ENCODE measurements at places on chromosomes 2 and 18.

- no peak for DNase-seq
Observed at GRCh38 chr2:207129821-207130220, 35.9 kb downstream of the KLF7 start.

GRCh38 chr2:142944721-142945120, 67.3 kb downstream of the KYNU start:
- DNase-seq: peak; percentile 12

GRCh38 chr2:64439194-64439593, 14.8 kb upstream of the LGALSL start:
- DNase-seq: no peak

GRCh38 chr2:239277401-239278085, 123.3 kb downstream of the HDAC4 start:
- DNase-seq: no peak

DNA sequence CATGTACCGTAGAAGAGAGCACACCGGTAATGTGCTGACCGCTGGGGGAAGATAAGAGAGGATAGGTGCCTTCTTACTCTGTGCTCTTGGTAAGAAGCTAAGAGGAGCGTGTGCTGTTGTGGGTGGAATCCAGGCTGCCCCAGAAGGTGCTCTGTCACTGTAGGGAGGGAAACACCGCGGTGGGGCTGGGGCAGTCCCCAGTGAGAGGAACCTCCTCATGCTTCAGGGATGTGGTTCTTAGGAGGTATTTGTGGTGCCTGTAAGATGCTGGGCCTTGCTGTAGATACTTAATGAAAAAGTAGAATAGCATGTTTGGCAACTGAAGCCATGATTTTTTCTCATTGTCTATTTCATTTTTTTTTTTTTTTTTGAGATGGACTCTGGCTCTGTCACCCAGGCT, 1.1 kb downstream of the COLEC11 start:
- DNase-seq: no peak

GRCh38 chr2:68454719-68455118, 12.4 kb downstream of the FBXO48 start:
- DNase-seq: no peak

- DNase-seq: no peak
Observed at GRCh38 chr2:62704654-62705006, 883 bp upstream of the EHBP1 start.

GRCh38 chr2:73202156-73203054, at the start of gene NOTO:
TSS of gene NOTO (plus strand) at chr2:73202574. CDS start at chr2:73202667, 93 bp downstream.
- no peak for DNase-seq

GRCh38 chr2:98514096-98514639, 69.5 kb downstream of the INPP4A start:
- no peak for DNase-seq

- DNase-seq: no peak
Observed at GRCh38 chr18:36630917-36631316, 197.9 kb downstream of the TPGS2 start.

- peak; percentile 55 for DNase-seq
Observed at GRCh38 chr2:223100061-223100511, 48.1 kb downstream of the KCNE4 start.

DNA sequence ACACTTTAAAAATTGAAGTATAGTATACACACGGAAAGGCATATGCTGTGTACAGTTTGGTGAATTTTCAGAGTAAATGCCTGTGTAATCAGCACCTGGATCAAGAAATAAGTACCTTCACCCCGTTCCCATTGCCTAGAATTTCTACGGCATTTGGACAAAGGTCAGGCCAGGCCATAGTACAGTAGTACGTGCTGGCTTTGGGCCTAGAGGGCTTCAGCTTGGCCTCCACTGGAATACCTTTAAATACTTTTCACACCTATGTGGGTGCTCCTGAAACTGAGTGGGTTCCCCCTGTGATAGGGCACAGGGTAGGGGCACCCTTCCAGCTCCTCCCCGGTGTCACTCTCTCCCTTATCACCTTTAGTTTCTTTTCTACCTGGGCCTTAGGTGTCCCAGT, 26.5 kb downstream of the TET3 start:
- DNase-seq: no peak

GRCh38 chr18:33231474-33232317, 208.8 kb downstream of the CCDC178 start:
- peak; percentile 14 for DNase-seq

DNA sequence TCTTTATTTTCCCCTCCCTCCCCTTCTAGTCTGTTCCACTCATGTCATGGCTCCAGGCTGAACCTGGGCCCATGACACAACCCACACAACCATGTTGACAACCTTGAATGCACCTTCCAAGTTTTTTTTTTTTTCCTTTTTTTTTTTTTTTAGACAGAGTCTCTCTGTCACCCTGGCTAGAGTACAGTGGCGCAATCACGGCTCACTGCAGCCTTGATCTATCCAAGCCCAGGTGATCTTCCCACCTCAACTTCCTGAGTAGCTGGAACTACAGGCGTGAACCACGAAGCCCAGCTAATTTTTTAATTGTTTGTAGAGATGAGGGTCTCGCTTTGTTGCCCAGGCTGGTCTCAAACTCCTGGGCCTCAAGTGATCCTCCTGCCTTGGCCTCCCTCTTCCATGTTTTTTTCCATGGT, 21.9 kb upstream of the ROCK2 start:
- no peak for DNase-seq

DNA sequence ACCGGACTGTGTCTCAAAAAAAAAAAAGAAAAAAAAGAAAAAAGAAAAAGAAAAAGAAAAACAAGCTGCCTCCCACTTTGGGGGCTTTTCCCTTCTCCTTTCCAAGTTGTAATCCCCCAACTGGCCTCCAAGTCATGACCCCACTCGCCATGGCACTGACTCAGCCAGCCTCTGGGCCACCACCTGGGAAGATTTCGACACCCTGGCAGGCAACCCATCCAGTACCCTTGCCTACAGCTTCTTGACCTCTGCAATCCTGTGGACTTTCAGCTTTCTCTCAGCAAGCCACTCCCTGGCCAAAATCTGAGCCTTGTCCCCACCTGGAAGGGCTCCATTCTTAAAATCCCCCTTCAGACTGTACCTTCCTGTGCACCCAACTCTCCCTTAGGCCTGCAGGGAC, 22.3 kb upstream of the FOSL2 start:
- no peak for DNase-seq

- no peak for DNase-seq
Observed at GRCh38 chr2:128520340-128520739, 201.7 kb upstream of the HS6ST1 start.

GRCh38 chr2:203498161-203498560, 36.9 kb downstream of the RAPH1 start:
- DNase-seq: peak; percentile 9

- no peak for DNase-seq
Observed at GRCh38 chr2:224174521-224174920, 135.4 kb upstream of the SERPINE2 start.

GRCh38 chr2:199682001-199682400, 169.0 kb downstream of the FTCDNL1 start:
- no peak for DNase-seq

DNA sequence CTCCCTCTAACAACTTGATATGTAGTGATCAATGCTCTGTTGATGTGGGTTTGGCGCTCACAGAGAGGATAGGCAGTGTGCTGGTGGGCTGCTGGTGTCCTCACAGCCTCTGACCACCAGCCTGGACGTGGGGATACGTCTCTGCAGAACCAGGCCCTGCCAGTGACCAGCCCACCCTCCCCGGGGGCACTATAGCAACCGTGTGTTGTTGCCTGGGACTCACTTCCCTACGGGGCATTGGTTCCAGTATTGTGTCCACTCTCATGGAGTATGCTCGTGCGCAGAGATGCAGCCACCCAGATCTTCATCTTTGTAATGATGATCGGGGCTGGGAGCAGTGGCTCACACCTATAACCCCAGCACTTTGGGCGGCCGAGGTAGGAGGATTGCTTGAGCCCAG, 180.1 kb downstream of the LDLRAD4 start:
- DNase-seq: no peak

DNA sequence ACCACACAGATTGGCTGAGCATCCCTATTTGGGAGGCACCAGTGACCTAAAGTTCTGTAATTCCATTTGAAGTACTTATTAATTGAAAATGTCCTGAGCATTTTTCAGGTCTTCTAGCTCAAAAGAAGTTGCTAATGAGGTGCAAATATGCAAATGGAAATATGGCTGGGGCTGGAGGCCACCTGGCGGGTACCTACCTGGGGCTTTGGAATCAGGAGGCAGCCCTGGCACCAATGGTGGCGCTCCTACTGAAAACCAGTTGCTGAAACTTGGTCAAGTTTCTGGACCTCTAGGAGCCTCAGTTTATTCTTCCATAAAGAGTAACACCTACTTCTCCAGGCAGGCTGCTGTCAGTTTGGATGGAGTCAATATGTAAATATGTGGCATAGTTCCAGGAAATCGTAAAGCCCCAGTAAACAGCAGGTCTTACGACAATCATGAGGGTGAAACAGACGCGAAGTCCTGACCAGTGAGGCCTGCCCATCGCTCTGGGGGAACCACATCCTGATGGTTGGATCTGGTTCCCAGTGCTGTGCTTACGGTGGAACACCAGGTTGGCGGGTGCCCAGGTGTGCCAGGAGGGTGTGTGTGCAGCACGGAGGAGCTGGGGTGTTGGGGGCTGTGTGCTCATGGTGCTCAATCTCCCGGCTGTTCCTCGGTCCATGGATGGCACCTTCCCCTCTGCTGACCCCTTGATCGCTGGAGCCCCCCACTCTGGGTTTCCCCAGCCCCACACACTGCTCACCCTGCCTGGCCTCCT, 186.1 kb downstream of the TWIST2 start:
- no peak for DNase-seq

DNA sequence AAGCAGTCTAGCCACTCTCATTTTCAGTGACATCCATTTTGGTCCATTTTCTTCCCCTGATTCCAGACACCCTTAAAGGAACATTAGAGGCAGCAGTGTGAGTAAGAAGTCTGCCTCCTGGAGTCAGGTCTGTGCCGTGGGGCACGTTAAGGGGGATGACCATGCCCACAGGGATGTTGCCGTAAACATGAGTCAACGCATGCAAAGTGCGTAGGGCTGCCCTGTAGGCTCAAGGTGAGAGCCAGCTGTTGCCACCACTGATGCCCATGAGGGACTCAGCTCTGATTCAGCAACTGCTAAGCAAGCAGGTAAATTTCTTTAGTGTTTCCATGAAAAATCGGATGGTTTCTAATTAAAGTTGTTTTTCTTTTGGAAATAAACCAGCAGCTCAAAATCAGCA, 61.4 kb upstream of the TFCP2L1 start:
- no peak for DNase-seq

GRCh38 chr2:119827866-119828507, 68.3 kb downstream of the PTPN4 start:
- no peak for DNase-seq

GRCh38 chr2:70508711-70509462, 44.7 kb downstream of the TGFA start:
- no peak for DNase-seq

GRCh38 chr2:235621736-235622135, 127.9 kb downstream of the AGAP1 start:
- no peak for DNase-seq

DNA sequence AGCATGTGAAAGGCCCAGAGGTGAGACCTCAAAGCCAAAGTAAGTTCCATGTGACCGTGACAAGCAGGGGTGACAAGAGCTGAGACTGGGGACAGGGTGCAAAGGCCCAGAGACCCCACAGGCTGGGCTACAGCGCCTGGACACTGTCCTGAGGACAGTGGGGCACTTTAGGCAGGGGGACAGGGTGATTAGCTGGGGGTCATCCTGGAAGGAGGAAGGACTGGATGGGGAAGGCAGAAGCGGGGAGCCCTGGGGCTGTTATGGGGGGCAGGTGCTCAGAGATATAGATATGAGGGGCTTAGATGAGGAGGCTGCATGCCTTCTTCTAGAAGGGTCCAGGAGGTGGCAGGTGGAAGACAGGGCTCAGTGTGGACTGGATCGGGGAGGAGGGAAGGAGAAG, 31.5 kb downstream of the KIF1A start:
- DNase-seq: no peak

- peak; percentile 4 for DNase-seq
Observed at GRCh38 chr2:209872675-209873074, 101.0 kb downstream of the UNC80 start.

Data from HS-27A (cell line).